ENCODE measurements at places on chromosomes 4 and X. TPM values are rescaled to one million over a fixed set of nuclear protein-coding genes. Genes with fewer than 3 reads are reported as not detected.

DNA sequence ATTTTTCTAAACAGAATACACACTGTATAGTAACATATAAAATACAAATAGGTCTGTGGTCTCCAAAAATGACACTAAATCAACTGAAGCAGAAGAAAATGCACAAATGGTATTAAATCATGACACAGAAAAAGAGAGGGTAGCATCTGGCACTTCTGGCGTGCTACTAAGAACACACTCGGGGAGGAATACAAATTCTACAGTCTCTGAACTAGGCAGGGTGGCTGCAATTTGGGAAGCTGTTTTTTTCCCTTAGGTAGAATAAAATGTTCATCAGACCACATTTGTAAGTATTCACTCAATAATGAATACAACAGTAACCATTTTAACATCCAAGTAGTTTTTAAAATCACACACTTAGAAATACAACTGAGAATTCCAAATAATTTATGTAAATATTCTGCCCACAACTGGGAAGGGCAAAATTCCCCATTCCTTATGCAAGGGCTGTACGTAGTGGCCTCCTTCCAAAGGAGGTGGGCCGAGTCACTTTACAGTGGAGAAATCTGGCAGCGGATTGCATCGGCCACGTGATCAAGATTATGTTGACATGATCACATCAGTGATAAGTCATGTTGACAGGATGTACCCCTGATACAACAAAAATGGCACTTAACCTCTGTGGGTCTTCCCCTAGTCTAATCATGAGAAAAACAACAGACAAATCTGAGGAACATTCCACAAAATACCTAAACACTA lies 101.1 kb downstream of the TSPAN5 start:
- DNase-seq = peak; percentile 14

DNA sequence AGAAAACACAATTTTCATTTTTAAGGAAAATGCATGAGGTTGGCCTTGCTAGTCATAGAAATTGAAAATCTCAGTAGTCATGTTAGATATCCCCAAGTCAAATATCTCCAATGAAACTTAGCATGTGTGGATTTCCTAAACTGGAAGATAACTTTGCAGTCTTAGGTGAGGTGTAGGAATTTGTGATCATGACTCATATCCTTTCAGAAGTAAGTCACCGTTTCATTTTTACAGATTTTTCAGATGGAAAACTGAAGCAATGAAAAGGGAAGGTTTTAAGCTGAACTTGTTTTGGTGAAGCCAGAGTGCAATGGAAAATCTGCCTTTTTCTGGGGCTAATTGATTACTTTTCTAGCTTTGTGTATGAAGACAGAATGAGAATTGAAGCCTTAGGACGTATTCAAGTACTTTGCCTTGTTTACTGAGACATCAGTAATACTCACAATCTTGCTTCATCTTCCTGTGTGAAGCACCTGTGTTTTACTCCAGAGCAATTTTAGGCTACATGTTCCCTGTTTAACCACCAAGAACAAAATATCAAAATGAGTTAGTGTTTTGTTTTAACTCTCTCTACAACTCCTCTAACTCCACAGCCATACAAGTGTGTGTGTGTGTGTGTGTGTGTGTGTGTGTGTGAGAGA lies 1662.8 kb upstream of the ADGRL3 start:
- peak; percentile 14 for DNase-seq

GRCh38 chr4:102787096-102787881 lies 26.5 kb upstream of the MANBA start:
- peak; percentile 22 for DNase-seq

GRCh38 chrX:55867181-55867651 lies 149.7 kb downstream of the RRAGB start:
- DNase-seq = no peak

Gene CDKN2AIP
- 23.3 TPM for total RNA-seq

- DNase-seq = no peak
Measured at GRCh38 chrX:129531132-129531531, 7.8 kb upstream of the SMARCA1 start.

DNA sequence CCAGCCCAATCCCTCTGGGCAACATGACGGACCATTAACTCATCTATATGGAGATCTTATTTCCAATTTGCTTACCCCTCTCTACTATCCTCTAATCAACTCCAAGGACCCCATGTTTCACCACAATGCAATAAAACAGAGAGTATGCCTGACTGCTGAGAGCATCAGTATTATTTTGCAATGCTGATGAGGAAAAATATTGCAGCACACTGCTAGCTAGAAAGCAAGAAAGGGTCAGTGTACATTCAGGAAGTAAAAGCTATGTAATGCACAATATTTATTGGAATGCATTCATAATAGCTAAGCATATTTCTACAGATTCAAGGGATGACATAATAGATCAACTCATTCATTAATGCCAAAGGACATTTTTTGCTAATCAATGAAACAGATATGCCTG lies 33.2 kb downstream of the ARAP2 start:
- DNase-seq = no peak

- no peak for DNase-seq
Measured at GRCh38 chrX:47171996-47172395, 21.6 kb upstream of the UBA1 start.
